ENCODE measurements at places on chromosomes 11 and 22. TPM values are rescaled to one million over a fixed set of nuclear protein-coding genes. Genes with fewer than 3 reads are reported as not detected.

TECTA gene
- 0.11 TPM for total RNA-seq

MS4A6A gene
- not detected for total RNA-seq

IL17RA gene
- total RNA-seq: 5.9 TPM

DBX1 gene
- not detected for total RNA-seq

FOSL1 gene
- 656 TPM for total RNA-seq

MS4A3 gene
- not detected for total RNA-seq

HSPB2 gene
- not detected for total RNA-seq

- DNase-seq: peak; percentile 52
Observed at GRCh38 chr22:31248138-31248745, 36.1 kb downstream of the LIMK2 start.

DNA sequence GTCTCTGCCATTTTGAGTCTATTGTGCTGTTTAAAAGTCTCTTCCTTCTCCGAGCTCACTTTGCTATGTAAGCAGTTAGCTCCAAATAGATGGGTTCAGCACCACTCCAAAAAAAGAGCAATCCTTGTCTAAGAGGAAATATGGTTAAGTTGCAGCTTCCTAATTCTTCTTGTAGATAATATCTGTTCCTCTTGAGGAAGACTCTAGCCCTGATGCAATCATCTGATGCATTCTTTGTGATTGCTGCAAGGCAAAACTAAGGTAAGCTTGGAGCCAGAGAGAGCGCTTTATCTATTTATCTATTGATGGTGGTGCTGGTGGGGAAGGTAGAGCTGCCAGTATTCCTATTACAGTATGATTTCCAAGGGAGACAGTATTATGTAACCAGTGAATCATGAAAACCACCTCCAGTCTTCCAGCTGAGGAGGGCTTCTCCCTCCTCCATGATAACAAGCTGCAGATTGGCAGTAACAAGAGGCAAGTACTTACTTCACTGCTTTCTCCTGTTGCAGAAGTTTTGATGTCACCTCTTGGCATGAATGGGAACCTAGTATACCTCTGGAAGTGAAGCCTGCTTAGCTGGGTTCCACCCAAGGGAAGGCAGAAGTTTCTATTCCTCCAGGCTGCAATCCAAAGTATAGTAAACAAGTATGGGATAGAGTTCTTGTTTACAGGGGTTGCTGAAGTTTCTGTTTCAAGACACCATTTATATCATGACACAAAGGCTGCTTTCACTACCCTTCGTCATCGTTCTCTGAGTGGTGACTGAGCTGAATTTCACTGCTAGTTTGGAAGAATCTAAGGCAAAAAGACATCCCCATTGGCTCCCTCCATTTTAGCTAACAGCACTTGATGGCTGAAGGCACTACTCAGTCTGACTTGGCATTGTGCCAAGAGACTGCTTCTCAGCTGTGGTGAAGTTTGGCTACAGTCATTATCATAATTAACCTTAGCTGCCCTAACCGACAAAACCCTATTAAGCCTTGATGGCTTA lies 49.7 kb downstream of the FDX1 start:
- no peak for DNase-seq

DNA sequence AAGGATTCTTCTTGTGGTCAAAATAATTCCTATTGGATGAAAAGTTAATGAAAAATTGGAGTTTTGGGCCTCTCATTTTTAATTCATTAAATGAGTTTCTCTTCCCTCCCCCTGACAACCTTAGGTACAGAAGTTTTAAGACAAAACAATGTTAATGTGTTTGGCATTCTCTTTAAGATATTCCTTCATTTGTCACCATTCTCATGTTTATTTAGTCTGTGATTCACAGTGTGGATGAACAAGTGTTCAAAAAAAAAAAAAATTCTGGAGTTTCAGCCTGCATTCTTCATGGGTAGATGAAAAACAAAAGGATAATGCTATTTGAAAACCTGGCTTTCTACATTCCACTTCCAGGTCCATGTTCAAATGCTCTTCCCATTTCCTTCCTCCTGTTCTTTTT lies 172.6 kb upstream of the LUZP2 start:
- DNase-seq: peak; percentile 40

- no peak for DNase-seq
Observed at GRCh38 chr22:18970176-18970947, 34.3 kb upstream of the PRODH start.

- DNase-seq: no peak
Observed at GRCh38 chr22:23774922-23775436, 2.3 kb downstream of the MMP11 start.

GRCh38 chr11:59615120-59615636 lies 396 bp downstream of the OSBP start:
- peak; percentile 57 for DNase-seq

DNA sequence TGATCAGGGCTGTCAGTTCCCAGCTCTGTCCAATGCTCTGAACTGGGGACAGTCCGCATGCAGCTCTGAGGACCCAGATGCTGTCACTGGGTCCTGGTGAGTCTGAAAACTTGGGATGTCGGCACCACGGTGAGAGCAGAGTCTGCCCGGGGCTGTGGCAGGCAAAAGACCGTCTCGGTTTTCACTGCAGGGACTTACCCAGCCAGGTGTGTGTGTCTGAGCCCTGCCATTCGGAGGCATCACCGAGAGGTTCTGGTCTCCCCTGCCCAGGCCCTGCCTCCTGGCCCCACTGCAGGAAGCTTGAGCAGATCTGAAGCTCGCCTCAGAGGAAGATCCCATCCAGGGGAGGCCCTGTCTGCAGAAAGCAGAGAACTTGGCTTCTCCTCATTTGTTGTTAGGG lies 5.2 kb downstream of the TP53AIP1 start:
- DNase-seq: no peak

GRCh38 chr11:70650075-70650909 lies 252.0 kb downstream of the CTTN start:
- DNase-seq: peak; percentile 90

GRCh38 chr22:24883432-24883831 lies 63.1 kb downstream of the LHFPL7 start:
- DNase-seq: no peak

DNA sequence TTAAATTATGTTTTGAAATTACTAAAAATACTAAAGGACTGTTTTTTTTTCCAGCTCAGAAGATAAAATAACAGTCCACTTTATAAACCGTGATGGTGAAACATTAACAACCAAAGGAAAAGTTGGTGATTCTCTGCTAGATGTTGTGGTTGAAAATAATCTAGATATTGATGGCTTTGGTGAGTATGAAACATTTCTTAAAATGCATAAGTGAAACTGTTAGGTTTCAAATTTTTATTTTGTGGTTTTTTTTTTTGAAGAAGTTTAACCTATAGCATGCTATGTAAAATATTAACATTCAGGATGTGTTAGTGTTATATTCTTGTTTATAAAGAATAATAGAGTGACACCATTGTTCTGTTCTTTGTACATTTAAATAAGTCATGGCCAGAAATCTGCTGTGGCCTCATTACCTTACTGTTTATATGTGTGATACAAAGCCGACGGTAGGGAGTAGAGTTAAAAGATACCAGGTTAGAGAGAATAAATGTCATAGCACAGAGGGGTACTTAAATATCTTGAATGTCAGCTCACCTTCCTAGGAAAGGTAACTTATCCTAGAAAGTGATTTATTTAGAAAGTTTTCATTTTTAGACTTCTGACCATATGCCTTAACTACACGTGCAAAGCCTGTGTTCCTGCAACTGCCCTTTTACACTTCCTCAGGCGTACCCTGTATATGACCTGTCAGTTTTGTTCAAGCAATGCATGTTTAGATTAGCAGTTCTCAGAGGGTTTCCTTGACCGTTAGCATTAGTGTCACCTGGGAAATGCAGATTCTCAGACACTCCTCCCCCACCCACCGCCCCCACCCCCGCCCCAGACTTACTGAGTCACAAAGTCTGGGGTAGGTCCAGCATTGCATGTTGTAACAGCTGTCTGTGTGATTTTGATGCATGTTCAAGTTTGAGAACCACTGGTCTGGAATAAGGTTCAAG lies 6.3 kb downstream of the FDX1 start:
- DNase-seq: no peak

- DNase-seq: no peak
Observed at GRCh38 chr22:17113600-17113999, 7.6 kb downstream of the TMEM121B start.

DNA sequence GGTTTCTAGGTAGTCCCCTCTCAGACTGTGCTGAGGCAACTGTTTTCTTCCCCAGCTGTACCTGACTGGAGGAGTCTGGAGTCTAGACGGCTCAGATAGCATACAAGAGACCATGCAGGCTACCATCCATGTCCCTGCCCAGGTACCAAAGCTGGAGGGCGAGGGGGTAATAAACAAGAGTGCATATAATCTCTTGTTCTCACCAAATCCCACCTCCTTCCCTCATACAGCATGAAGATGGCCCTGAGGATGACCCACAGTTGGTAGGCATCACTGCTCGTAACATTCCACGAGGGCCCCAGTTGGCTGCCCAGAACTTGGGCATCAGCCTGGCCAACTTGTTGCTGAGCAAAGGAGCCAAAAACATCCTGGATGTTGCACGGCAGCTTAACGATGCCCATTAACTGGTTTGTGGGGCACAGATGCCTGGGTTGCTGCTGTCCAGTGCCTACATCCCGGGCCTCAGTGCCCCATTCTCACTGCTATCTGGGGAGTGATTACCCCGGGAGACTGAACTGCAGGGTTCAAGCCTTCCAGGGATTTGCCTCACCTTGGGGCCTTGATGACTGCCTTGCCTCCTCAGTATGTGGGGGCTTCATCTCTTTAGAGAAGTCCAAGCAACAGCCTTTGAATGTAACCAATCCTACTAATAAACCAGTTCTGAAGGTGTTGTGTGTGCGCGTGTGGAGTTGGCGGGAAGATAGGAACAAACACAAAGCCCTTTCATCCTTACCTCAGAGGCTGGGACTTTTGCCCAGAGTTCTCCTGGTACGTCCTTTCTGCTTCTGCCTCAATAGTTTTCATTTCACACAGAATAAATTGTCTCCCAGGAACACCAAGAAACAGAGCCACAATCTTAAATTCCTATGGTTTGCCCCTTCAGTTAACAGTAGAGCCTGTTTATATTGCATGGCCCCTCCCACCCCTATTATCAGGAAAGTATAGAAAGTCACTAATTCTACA lies 8.5 kb downstream of the HMBS start:
- DNase-seq: peak; percentile 41

DNA sequence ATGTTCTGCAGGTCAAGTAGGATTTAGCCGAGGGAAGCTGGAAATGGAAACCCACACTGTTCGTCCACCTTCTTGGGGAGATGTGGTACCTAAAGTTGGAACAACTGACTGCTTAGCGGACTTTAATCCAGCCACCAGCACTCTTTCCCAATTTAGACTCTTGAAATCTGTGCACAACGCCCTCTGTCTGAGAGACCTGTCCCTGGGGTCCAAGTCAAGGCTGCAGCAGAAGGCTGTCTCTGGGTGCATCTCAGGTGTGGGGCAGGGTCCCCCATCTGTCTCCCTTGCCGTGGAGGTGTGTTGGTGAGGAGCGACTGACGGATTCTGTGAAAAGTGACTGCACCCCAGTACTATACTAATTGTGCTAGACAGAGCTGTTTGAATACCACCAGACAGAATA lies 168.2 kb upstream of the CADM1 start:
- DNase-seq: no peak

DNA sequence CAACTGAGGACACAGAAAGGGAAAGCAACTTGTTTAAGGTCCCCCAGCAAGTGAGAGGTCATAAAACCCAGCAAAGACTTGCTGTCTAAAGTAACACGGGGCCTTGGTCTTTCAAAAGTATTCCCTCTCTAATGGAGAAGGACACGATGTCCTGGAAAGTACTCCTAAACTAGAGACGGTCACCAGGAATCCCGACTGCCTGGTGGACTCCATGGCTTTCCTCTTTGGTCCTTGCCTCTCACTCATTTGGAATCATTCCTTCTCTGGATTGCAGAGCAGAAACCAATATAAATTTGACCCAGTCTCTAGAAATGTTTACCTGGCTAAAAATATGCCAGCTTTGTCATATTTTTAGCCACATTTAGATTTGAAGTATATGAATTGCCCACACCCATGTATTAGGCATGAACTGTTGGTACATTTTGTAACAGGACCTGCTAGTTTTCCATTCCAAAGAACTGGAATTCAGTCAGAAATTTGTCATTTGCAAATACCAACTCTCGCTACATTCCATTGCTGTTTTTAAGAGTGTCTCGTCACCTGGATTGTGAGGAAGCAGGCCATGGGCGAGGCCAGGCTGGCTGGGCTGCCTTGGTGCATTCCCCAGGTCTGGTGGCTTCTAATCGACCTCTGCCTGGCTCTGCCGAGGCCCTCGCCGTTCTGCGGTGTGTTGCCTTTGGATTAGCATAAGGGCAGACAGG lies 12.9 kb downstream of the NAV2 start:
- DNase-seq: peak; percentile 91

DNA sequence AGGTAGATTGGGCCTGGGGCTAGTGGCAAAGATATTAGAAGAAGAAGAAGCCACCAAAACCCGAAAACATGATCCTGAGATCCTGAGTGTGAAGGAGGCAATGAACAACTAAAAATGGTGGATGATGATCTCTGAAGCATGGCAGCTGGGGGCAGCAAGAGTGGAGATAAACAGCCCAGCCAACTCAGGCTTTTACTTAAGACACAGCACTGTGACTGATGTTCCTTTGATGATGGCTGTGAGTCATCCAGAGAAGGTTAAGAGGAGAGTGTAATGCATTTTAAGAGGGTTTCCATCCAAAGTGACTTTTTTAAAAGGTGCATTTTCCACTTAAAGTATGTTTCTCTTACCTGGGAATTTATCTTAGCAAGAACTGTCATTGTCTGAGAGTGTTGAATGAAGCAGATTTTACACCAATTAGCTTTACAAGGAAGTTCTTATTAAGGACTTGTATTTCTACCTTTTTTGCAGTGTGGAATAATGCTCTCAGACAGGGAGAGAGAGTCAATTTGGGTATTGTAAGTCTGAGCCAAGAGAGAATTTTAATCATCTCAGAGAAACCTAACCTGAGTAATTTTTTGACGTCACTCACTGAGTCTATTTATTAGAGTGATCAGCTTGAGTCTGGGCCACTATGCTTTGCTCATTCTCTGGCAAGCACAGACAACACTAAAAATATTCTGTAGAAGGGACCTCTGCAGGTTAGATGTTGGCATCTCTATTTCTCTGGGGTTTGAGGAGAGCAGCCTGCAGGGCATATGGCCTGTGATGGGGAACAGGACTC lies 14.1 kb upstream of the CALCB start:
- DNase-seq: no peak

DNA sequence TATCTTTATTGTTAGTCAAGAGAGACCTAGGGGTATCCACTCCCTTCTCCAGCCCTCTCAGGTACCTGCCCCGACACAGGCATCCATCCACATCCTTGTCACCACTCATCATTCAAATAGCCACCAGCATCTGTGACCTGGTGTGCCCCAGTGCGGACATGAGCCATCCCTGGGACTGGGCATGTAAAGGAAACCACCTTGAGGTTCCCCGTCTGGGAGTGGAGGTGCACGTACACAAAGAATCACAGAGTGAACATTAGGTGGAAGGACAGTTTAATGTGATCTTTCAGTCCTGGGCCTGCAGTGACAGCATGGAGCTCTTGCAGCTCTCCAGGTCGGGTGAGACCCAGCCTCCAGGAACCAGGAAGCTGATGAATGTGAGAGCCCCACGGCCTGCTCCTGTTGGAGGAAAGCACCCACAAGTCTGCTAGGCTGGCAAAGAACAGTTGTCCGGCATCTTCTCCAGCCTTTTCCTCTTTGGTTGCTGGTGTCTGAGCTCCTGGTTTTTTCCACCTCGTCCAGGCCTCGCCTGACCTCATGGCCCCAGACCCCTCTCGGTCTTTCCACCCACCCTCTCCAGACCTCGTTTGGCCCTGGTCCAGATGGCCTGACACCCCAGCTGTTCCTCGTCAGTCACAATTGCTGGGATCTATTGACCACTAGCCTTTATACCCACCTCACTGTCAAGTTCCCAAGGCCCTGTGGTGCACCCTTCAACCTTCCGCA lies 16.5 kb downstream of the PSMD13 start:
- DNase-seq: no peak

- DNase-seq: no peak
Observed at GRCh38 chr11:98545544-98546175, 475.1 kb upstream of the CNTN5 start.

All from PC-3 (cell line).